Trophoblast cell (in vitro differentiated cells and primary cell): ENCODE measurements at places on chromosomes 12 and 14.

- DNase-seq = peak; percentile 89
Observed at GRCh38 chr12:47277972-47278448, 198.3 kb upstream of the AMIGO2 start.

GRCh38 chr14:88849716-88850115 lies 25.3 kb downstream of the TTC8 start:
- no peak for DNase-seq

DNA sequence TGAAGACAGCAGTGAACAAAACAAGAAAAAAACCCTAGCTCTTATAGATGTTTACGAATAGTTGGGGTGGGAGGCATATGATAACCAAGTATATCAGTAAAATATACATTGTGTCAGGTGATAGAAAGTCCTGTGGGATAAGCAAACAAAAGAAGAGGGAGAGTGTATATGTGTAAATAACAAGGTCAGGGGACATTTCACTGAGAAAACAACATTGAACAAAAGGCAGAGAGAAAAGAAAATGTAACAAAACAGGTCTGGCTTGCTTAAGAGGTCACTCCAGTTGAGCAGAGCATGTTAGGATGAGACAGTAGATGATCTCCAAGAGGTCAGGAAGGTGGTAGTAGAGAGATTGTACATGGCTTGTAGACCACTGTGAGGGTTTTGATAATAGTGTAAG lies 304.1 kb downstream of the ACSS3 start:
- no peak for DNase-seq

DNA sequence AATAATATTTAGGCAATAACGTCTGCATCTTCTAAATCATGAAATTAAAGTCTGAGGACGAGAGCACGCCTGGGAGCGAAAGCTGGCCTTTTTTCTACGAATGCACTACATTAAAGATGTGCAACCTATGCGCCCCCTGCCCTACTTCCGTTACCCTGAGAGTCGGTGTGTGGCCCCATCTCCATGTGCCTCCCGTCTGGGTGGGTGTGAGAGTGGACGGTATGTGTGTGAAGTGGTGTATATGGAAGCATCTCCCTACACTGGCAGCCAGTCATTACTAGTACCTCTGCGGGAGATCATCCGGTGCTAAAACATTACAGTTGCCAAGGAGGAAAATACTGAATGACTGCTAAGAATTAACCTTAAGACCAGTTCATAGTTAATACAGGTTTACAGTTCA lies 19.3 kb downstream of the CKB start:
- DNase-seq = no peak

- no peak for DNase-seq
Observed at GRCh38 chr14:65239938-65240296, 137.6 kb upstream of the MAX start.
